ENCODE measurements at places on chromosomes 2 and 18.

DNA sequence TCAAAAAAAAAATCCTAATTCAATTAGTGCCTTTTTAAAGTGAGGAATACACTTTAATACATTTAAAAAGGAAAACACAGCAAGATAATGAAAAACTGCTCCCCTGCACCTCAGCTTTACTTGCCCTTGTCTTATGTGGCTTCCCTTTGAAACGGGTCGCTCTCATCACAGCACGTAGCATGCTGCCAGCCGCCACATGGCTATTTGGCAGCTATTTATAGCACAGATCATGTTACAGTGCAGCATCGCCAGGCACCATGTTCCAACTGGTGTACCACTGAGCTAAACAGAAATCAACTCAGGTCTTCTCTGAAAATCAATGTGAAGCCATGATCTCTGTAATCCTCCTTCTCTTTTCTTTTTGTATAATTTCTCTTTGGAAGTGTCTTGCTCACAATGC is 65.1 kb downstream of the TMEM182 start:
- no peak for DNase-seq

- DNase-seq, result no peak
Measured at GRCh38 chr2:31037058-31037457, 101.2 kb downstream of the GALNT14 start.

DNA sequence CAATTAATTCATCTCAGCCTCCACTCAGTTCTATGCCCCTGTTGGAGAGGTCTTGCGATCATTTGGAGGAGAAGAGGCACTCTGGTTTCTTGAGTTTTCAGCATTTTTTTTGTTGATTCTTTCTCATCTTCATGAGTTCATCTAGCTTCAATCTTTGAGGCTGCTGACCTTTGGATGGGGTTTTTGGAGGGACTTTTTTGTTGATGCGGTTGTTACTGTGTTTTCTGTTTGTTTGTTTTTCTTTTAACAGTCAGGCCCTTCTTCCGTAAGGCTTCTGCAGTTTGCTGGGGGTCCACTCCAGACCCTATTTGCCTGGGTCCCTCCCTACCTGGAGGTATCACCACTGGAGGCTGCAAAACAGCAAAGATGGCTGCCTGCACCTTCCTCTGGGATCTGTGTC is 149.9 kb upstream of the RBBP8 start:
- no peak for DNase-seq

DNA sequence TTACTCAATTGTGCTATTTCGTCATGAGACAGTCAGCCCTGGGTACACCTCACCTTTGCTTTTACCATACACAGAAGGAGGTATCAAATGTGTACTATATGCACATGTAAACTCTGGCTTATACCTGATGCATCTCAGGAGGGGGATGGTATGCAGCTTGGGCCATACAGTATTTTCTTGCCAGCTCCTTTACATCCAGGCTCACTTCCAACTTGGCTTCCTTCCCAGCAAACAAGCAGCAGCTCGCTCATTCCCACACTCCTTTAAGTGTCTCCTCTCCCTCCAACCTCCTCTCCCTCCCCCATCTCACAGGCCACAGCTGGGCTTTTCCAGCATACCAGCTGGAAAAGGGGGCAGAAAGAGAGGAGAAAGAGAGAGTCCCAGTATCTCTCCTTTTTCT is 9.6 kb downstream of the MARCHF4 start:
- DNase-seq, result no peak

DNA sequence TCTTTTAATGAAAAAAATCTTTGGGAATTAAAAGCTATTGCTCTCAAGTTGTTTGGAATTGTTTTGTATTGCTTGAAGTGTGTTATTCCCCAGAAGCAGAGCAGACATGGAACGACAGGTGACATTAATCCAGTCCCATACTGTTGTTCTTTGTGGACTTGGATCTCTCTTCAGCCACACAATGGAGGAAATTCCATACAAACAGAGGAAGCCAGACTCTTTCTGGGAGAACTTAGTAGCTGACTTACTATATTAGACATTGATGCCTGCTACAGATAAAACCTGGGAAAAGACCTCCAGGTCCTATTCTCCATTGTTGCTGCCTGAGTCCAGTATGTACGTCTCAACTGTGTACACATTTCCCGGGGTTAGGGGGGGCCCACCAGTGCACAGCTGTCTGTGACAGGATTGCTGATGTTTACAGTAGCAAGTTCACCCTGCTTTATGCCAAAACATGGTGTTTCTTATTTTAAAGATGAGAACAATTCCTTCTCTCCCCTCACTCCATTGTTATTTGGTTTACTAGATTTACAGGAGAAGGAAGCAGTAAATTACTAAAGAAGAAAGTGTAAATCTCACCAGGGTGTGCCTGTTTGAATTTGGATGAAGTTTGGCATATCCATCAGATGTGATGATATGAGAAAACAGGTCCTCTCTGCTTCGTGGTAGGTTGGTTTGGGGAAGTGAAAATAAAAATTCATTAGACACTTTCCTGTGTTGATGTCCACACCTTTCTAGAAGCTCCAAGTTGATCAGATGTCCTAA is 142.4 kb upstream of the RBBP8 start:
- no peak for DNase-seq

- DNase-seq, result no peak
Measured at GRCh38 chr2:55856936-55857335, 66.6 kb downstream of the EFEMP1 start.

DNA sequence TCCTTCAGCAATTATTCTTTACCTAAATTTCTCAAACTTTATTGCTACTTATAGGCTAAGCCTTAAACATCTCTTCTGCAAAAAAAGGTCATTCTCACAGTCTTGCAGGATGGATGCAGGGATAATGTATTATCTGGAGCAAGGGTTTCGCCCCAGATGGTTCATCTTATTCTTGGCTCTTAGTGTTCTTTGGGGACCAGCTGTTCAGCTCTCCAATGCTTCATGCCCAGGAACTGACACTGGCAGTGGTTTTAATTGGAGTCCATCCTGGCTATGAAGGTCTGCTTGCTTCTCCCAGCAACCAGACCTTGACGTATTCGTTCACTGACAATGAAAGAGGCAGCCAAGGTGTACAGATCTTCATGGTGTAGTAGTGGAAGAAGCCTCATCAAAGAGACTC is 331.9 kb downstream of the SLC8A1 start:
- DNase-seq, result no peak

GRCh38 chr2:191593622-191594385 is 84.1 kb upstream of the NABP1 start:
- no peak for DNase-seq

DNA sequence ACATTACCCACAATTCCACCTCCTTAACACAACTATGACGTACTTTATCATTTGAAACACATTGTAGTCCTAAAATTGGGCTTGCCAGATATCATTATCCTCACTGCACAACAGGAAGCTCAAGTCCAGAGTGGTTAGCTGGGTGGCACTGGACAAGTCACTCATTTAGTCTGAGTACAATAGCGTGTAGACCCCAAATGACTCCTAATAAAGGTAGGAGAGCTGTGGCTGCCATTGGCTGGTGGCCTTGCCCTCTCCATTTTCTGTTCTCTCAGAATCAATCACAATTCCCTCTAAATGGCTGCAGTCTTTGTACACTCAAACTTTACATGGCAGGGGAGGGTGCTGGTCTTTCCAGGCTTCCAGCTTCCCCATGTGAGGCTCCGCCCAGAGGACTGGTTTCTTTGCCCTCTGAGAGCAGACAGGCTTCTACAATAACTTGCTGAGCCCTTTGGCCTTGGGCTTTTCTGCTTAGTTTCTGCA is 11.7 kb downstream of the PSTPIP2 start:
- DNase-seq, result peak; percentile 30

DNA sequence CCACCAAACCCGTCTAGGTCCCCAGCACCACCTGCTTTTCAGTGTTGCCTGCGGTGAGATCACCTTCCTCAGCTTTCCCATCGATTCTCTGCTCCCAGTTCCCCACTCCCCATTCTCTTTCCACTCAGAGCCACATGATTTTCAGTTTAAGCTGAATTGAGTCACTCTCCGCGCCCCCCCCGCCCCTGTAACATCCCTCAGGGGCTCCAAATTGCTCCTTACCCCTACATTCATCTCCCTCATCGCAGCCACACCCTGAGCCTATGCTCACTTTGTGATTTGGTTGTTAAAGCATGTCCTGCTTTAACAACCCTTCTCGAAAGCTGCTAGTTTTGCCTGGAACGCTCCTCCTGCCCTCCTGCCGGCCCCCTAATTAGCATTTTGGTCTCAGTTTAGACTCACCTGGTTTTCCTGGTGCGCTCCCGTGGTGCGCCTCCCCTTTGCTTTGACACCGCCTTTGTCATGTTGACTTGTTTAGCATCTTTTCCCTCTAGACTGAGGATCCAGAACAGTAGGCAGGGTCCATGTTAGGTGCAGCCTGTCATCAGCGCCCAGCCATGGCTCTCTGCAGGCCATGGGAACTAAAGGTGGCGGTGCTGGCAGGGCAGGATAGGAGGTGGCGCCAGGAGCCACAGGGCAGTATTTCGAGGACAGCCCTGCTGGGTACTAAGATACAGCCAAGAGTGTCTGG is 60.8 kb downstream of the ST3GAL5 start:
- peak; percentile 56 for DNase-seq

DNA sequence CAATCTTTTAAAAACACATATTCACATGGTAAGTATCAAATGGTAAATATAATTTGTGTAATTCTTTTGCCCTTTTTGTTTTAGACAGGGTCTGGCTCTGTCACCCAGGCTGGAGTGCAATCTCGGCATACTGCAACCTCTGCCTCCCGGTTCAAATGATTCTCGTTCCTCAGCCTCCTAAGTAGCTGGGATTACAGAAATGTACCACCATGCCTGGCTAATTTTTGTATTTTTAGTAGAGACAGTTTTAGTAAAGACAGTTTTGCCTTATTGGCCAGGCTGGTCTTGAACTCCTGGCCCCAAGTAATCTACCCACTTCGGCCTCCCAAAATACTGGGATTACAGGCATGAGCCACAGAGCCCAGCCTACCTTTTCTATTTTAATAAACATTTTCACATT is 182.2 kb downstream of the MYCN start:
- DNase-seq, result no peak

Measured in activated CD8-positive, alpha-beta memory T cell treated with anti-CD3 and anti-CD28 coated beads for 24 hours (primary cell).